LoVo (cell line): ENCODE measurements at places on chromosomes 3 and 15.

- no peak for DNase-seq
These were observed 79.3 kb downstream of the ATP10A start for GRCh38 chr15:25783607-25784540.

DNA sequence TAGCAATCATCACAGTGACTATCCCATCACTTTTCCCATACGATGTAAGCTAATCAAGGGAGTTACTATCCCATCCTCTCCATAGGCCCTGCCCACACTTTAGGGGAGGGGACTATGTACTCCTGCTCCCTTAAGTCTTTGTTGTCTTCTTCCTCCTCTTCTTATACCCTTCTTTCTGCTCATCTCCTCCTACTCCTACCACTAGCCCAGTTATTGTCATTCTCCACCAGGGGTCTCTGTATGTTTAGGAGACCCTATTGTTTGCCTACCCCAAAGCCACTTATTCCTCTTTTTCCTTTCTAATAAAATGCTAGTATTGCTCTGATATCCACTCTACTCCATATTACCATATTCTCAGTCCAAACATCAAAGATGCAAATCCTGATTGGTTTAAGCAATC is 27.8 kb downstream of the STAC start:
- no peak for DNase-seq

GRCh38 chr15:31398677-31399301 is 72.2 kb downstream of the KLF13 start:
- DNase-seq: peak; percentile 80

DNA sequence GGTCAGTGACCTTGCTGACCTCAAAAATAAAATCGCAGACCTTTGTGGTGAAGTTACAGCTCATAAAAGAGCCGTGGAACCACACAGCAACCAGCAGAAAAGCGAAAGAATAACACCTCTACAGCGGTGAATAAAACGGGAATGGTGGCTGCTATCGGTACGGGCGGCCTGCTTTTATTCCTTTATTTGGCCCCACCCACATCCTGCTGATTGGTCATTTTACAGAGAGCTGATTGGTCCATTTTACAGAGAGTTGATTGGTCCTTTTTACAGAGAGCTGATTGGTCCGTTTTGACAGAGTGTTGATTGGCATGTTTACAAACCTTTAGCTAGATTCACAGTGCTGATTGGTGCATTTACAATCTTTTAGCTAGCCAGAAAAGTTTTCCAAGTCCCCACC is 80.7 kb upstream of the ATP10A start:
- no peak for DNase-seq

- DNase-seq: no peak
These were observed 998.6 kb upstream of the CFAP20DC start for GRCh38 chr3:60048447-60048848.

DNA sequence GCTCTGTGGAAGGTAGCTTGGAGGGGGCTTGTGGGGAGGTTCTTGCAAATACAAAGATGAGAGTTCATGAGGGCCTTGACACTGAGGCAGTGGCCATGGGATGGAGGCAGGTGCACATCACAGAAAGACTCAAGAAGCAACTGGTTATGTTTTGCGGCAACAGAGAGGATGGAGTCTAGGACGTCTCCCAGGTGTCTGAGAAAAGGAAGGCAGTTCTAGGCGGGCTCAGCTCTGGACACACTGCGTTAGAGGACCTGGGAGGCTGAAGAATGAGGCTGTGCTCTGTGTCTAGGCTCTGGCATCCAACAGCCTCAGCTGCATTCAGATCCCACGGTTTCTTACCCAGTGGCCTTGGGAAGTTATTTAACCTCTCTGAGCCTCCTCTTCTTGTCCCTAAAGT is 23.5 kb downstream of the NOX5 start:
- no peak for DNase-seq

DNA sequence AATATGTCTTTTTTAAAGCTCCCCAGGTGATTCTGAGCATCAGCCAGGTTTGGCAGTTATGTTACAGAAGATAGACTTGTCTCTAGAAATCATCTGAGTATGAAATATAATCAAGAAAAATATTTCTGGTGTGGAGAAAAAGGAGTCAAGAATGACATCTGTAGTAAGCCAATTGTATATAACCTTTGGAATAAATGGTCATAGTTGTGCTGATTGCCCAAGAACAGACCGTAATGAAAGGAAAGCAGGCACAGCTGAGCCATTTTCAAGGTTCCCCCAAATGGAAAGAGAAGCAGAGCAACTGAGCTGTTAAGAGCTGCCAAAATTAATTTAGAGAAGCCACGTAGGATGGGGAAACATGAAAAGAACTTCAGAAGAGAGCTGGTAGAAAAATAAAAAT is 26.6 kb downstream of the GOLM2 start:
- no peak for DNase-seq

GRCh38 chr3:9809615-9810432 is at the start of gene TTLL3:
TTLL3 (plus strand) TSS chr3:9810262; CDS start chr3:9810662, 400 bp downstream.
- DNase-seq: peak; percentile 39

- peak; percentile 73 for DNase-seq
These were observed 39.2 kb downstream of the MBNL1 start for GRCh38 chr3:152307829-152308474.

GRCh38 chr3:87206635-87207034 is 20.5 kb upstream of the CHMP2B start:
- no peak for DNase-seq

DNA sequence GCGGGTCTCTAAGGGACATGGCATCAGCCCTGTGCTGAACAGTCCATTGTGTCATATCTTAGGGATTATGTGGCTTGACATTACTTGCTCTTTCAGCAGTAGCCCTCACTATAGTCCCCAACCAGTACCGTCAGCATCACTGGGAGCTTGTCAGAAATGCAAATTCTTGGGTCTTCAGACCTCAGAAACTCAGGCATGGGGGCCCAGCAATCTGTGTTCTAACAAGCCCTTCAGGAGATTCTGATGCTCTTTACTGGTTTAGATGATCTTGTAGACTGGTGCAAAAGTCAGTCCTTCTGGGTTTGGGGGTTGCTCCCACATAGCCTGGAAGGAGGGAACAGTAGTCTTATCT is 39.0 kb upstream of the TRAK1 start:
- no peak for DNase-seq

- DNase-seq: no peak
These were observed 175.0 kb downstream of the RPLP1 start for GRCh38 chr15:69627548-69628158.

GRCh38 chr15:66849393-66849745 is 147.3 kb downstream of the SMAD6 start:
- DNase-seq: no peak

GRCh38 chr3:112653209-112653871 is 12.4 kb upstream of the CCDC80 start:
- DNase-seq: no peak

DNA sequence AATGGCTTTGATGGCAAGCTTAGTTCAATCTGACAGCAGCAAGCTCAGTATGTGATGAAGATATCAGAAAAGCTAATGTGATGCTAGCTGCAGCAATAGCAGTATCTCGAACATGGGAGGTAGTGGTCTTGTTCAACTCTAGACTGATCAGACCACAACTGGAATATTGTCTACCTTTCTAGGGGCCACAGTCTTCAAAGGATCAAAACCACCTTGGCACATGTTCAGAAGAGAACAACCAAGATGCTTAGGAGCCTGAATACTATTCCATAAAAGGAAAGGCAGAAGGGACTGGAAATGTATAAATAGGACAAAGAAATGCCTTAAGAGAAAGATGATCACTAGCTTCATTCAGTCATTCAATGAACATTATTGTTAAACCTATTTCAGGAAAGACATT is 2.3 kb downstream of the C3orf70 start:
- DNase-seq: no peak

DNA sequence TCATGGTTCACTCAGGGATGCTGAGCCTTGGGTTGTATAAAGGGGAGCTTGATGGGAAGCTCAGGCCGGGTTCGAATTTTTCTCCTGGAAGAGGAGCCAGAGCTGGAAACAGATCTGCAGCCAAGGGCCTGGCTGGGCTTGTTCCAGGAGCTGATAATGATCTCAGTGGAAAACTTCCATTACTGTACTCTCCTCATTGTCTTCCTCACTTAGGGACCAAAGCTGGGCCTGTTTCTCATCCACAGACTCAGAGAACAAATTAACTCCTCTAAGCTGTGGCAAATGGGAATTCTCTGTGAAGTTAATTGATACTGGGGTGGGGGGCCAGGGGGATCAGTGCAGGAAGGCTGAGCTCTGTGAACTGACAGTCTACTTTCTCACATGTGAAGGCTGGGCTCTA is 92.0 kb downstream of the PRICKLE2 start:
- DNase-seq: no peak

GRCh38 chr3:136658946-136659682 is 93.1 kb downstream of the STAG1 start:
- no peak for DNase-seq

DNA sequence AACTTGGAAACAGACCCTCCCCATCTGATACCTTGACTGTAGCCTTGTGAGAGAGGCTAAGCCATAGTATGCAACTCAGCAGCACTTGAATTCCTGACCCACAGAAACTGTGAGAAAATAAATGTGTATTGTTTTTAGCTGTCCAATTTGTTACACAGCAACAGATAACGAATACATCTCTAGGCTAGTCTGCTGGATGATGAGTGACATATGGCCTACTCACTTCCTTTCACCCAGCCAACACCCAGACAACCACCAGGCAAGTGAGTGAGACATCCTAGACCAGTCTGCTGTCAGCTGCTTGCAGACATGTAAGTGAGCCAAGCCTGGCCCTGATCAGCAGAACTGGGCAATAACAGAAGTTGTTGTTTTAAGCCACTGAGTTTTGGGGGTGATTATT is 19.2 kb upstream of the SMAD6 start:
- no peak for DNase-seq

GRCh38 chr3:50542177-50543034 is 25.1 kb downstream of the C3orf18 start:
- peak; percentile 63 for DNase-seq

GRCh38 chr15:85639752-85640381 is 154.9 kb downstream of the KLHL25 start:
- DNase-seq: no peak

- DNase-seq: peak; percentile 48
These were observed 40.5 kb downstream of the DPPA2 start for GRCh38 chr3:109275702-109276293.
